Fibroblast of the conjunctiva (primary cell): ENCODE measurements at places on chromosomes 6 and 20.

GRCh38 chr6:107976155-107976783 lies 18.3 kb upstream of the SEC63 start:
- DNase-seq: no peak

DNA sequence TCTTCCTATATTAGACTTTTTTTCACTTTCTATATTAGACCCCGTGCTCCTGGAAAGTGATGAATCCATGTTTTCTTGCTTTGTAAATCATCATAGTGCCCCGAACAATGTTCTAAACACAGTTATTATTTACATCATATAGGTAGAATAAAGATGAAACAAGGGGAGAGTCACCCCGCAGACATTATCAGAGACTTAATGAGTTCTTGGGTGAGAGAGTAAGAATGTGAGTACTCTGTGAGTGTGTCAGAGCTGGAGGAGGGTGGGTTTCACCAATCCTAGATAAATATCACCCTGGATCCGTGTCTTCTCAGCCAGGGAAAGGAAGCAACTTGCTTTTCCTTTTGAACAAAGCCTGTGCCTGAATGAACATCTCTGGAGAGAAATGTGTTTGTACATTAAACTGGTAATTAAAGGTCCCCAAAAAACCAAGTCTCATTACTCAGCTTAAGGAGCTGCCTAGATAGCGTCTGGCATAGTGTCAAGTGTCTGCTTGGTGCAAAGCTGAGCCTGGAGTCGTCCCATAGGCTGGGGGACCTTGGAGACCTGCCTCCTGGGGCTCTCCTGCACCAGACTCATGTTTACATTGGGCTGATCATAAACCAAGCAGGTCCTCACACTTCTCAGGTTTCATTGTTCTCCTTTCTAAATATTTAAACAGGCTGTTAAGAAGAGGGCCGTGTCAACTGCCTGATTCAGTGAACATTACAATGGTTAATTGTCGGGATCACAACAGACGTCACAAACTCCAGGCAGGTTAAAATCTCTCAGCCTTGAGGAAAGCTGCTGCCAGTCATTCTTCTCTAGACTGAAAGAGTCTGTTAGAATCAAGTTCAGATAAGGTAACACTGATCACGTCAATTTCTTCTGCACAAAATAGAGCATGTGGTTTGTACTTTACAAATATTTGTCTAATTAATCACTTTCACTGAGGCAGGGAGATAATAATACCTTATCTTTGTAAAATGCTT lies 179.7 kb upstream of the MYLIP start:
- DNase-seq: no peak

GRCh38 chr6:157089258-157089657 lies 234.1 kb downstream of the TMEM242 start:
- no peak for DNase-seq

GRCh38 chr20:37526839-37527637 lies 638 bp downstream of the BLCAP start:
- no peak for DNase-seq

GRCh38 chr6:158962371-158962770 lies 37.6 kb downstream of the RSPH3 start:
- DNase-seq: no peak

DNA sequence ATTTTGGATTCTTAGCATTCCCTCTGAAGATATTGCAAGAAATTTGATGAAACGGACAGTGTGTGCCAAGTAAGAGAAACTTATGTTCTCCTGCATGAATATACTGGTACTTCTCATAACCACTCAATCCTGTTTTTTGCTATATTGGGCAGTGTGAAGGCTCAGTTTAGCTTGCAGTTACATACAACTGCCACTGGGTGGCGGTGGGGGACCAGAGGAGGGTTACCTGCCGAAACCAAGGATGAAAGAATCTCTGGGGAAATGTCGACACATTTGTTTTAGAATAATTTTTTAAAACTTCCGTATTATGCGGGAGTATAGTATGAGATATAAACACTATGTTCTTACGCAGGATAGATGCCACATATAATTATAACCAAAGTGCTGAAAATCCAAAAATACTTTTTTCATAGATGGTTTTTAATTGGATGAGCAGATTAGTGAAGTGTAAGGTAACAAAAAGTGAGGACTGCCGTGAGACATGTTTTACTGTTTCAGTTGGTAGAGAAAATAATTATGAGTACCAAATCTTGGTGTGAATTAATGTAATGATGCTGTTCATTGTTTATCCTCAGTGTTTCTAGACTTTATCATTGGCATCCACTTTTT lies 9.7 kb downstream of the TRMT11 start:
- DNase-seq: peak; percentile 42

- peak; percentile 9 for DNase-seq
Measured at GRCh38 chr6:144797881-144798589, 512.9 kb downstream of the UTRN start.

DNA sequence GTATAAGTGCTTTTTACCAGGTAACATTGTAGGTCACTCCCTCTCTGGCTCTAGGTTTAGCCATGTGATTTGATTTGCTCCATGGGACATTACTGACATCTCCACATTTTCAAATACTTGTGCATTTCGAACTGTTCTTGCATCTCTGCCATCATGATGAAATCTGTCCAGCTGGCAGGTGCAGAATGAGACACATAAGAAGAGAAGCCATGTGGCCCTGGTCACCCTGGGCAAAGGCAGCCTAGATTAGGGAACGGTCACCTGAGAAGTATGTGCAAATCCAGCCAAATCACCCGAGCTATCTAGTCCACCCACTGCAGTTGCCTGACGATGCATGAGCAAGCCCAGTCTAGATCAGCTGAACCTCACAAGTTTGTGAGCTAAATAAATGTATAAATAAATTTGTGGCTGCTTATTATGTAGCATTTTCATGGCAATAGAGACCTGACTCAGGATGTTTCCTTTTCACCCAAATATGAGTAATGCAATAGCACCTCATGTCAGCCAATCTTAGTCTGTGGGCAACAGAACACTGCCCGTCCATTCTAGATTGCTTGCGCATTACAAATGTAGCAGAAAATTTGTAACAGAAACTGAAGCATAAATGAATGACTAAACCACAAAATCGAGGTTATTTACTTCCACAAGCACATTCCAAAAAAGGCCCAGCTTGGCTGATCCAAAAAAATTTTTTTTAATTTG lies 115.2 kb downstream of the PAK5 start:
- no peak for DNase-seq

DNA sequence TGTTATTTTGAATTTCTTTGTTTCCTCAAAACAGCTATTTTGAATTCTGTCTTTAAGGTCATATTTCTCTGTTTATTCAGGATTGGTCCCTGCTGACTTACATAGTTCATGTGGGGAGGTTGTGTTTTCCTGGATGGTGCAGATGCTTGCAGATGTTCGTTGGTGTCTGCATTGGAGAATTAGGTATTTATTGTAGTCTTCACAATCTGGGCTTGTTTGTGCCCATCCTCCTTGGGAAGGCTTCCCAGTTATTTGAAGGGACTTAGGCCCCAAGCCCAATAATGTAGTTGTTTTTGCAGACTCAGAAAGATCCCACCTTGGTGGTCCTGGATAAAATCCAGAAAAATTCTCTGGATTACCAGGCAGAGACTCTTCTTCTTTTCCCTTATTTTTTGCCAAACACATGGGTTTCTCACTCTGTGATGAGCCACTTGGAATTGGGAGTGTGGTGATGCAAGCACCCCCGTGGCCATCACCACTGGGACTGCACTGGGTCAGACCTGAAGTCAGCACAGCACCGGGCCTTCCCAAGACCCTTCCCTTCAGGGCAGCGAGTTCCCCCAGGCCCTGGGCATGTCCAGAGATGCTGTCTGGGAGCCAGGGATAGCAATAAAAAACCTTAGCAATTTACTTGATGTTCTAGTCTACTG lies 81.6 kb upstream of the EZR start:
- no peak for DNase-seq

- no peak for DNase-seq
Measured at GRCh38 chr6:16804546-16805242, 43.4 kb upstream of the ATXN1 start.

- no peak for DNase-seq
Measured at GRCh38 chr6:40535110-40535818, 51.9 kb downstream of the LRFN2 start.

DNA sequence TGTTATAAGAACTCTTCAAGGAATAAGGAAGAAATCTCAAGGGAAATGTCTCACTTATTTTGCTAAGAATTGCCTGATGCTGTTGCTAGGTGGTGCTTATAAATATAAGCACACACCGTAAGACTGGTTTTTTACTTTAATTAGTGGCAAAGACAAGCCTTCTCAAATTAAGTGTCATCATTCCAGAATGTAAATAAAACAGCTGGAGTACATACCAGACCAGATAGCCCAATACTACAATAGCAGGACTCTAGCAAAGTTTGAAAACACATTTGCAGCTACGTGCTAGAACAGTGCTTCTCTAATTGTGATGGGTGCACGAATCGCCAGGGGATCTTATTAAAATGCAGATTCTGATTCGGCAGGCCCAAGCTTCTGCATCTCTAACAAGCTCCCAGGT lies 6.8 kb downstream of the CNKSR3 start:
- no peak for DNase-seq

DNA sequence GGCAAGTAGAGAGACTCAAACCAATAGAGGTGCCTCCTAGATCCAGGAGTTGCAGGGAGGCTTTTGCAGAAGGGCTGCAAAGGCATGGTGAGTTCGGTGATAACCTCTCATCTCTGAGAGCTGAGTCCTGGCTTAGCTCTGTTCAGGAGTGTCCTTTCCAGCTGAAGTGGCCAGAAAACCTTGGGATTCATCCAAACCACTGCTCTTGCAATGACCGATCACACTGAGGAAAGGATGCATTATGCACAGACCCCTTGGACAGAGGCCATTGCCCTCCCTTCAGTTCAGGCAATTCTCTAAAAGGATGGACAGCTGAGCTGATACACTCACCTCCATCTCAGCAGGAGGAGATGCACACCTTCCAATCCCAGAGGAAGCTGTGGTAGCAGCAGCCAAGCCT lies 158.8 kb upstream of the ENPP5 start:
- no peak for DNase-seq

DNA sequence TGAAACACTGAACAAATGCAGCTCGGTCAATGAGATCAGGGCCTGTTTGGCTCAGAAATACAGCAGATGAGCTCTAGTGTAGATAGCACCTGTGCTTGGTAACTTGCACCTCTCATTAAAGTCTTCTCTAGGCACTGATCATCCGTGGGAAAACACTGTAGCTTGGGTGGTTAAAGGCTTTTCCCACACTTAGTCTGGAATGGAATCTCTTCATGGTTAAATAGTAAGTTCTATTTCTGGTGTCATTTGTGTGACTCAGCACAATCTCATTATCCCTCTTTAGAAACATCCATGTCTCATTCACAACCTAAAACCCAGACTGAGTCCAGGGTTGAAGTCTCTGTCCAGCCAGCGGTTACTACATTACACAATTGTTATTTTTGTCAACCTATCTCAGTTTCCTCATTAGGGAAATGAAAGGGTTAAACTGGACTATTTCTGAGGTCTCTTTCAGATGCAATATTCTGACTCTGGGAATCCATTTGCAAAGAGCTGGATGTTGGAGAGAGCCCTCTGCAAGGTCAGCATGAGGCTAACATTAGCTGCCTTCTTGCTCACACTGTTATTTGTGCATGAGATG lies 125.0 kb downstream of the ZDHHC14 start:
- DNase-seq: no peak

DNA sequence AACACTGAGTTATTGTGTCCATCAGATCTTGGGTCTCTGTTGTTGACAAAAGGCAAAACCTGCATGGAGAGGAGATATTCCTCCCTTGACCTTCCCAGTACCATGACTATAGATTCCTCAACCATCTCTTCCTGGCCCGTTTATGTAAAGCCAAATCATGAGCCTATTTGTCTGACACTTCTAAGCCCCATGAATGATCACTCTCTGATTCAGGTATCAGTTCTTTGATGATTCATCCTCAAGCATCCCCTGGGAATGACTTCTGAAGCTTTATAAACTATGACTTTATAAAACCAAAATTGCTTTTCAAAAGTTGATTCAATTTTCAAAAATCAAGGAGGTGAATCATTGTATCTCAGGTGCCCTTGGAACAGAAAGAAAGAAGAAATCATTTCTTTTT lies 78.7 kb upstream of the LOC128125822 start:
- no peak for DNase-seq

- peak; percentile 13 for DNase-seq
Measured at GRCh38 chr20:62595491-62595890, 46.8 kb upstream of the SLCO4A1 start.
